Activated T-helper 17 cell treated with anti-CD3 and anti-CD28 coated beads, Interleukin-2, amount 50 U/mL, for 72 hours (primary cell): ENCODE measurements at places on chromosomes 7 and 10.
A peak's percentile ranks its signal among the peaks of the same experiment; 100 is the strongest.

DNA sequence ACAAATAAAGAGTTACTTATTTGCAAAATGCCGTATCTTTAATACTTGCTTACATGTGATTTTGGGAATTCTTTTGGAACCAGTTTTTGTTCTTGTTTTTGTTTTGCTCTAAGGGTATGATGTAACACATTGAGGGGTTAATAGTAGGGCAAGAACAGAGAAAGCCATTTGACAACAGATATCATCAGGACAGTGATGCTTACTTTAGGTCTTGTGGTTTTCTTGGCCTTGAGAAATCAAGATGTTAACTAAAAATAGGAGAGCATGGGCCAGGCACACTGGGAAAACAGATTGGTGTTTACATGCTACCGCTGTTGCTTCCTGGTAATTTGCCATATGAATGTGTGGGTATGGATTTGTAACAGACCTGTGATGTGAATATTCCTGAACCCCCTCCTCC lies 3.7 kb downstream of the SAMD8 start:
- no peak for ATAC-seq

GRCh38 chr7:2487586-2488271 lies 11.5 kb upstream of the GRIFIN start:
- no peak for ATAC-seq

- no peak for ATAC-seq
These were observed 33.0 kb downstream of the ADAMTS14 start for GRCh38 chr10:70705121-70705861.

- ATAC-seq = no peak
These were observed 31.1 kb downstream of the SCART1 start for GRCh38 chr10:133484818-133485217.

GRCh38 chr10:124354411-124355382 lies 64.0 kb downstream of the OAT start:
- peak; percentile 88 for ATAC-seq

- ATAC-seq = no peak
These were observed 48.7 kb upstream of the PPP1R3C start for GRCh38 chr10:91681361-91682276.

GRCh38 chr10:69364232-69364940 lies 52.3 kb downstream of the TACR2 start:
- ATAC-seq = no peak

DNA sequence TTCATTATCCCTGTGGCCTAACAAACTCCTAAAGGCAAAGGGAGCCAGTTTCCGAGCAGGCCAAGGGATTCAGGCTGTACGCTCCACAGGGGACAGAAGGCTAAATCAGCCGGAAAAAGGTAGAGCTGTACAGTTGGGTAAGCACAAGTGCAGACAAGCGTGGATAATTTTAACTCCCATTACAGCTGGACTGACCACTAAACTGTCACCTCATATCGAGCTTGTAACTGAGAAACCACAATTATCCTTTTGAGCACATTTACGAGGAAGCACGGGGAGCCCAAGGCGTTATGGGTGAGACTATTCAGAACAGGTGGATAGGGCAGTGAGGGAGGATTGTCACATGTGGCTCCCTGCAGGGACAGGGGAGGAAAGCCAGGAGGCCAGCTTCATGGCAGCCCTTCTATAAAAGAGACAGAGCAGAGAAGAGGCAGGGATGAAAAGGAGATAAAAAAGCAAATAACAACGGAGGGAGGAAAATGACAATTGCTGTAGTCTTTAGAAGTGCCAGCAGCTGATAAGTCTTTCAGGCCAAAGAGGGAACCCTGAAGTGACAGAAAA lies 288.0 kb downstream of the FGFR2 start:
- ATAC-seq = no peak

DNA sequence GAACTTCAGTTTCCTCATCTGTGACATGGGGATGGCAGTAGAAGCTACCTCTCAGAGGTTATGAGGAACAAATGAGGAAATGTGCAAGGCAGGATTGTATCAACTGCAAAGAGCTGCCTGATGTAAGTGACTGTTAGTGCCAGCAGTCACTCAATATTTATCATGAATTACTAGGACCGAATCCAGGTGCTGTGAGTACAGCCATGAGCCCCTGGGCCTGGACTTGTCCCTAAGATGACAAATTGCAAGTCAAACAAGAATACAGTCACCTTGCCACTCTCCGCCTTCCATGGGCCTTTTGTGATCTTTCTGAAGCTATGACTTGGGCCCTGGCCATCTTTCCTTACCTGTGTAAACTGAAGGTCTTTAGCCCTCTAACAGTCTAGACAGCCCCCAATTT lies 27.7 kb upstream of the TLX1 start:
- no peak for ATAC-seq

- ATAC-seq = peak; percentile 40
These were observed 44.5 kb upstream of the MRPS16 start for GRCh38 chr10:73296946-73297345.

DNA sequence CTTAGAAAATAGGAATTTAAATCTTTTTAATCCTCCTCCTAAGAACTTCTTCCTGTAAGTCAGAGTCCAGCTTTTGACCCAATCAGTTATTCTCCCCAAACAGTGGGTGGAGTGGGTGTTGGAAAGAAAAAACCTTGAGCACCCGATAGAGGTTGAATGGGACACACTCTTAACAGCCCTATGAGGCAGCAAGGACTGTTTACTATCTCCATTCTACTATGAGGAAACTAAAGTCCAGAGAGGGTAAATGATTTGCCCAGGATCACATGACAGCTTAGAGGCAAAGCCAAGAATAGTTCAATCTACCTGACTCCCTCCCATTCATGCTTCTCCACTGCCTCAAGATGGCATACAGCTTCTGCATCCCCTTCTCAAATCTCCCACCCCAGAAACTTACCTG lies 57.6 kb upstream of the SLC35B4 start:
- no peak for ATAC-seq

DNA sequence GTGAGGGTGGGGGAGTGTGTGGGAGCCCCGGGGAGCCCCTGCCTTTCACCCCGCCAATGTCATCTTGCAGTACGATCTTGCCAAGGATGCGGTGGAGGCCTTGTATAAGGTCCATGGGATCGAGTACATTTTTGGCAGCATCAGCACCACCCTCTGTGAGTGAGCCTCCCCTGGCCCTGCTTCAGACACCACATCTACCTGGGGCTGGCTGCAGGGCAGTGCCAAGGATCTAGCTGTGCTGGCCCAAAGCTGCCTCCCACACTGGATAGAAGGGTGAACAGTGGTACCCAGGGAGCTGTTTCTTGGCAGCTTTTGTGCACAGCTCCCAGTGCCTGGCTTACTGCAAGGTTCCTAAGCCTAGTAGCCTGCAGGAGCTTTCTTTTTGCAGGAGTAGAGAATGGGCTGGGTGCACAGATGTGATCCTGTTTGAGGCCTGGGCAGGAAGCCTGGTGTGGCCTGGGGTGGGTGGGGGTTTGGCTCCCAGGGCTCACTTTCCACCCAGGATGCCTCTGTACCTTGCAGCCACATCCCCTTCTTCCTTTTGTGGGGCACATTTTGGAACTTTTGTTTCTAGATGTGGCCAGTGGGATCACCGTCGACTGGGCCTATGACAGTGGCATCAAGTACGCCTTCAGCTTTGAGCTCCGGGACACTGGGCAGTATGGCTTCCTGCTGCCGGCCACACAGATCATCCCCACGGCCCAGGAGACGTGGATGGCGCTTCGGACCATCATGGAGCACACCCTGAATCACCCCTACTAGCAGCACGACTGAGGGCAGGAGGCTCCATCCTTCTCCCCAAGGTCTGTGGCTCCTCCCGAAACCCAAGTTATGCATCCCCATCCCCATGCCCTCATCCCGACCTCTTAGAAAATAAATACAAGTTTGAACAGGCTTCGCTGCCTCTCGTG lies 12.2 kb upstream of the CPA1 start:
- ATAC-seq = no peak

- no peak for ATAC-seq
These were observed 36.8 kb downstream of the WIPF3 start for GRCh38 chr7:29843093-29843492.

- ATAC-seq = no peak
These were observed 704 bp upstream of the ANTXRL start for GRCh38 chr10:46285966-46286620.

DNA sequence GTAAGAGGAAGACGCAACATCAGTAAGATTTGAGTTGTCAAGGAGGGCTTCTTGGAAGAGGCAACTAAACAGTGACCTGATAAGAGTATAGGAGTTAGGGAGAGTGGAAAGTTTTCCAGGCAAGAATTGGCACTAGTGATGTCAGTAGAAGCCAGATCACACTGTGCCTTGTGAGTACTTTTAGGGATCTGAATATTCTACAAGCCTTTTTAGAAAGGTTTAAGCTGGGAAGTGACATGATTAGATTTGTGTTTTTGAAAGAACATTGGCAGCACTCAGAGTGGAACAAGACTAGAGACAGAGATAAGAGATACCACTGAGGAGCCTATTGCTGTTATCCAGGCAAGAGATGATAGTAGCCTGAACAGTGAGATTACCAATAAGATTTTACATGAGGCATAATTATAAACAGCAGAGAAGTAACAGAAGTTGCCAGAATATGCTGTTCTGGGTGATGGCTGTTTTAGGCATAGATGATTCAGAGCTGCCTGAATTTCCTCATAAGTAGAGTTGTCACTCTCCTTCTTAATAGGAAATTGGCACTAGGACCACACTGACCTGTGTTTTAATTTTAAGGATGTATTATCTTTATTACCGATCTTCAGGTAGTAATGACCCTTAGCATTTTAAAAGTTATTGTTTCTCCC lies 45.6 kb downstream of the NHLRC2 start:
- ATAC-seq = no peak
